Placental epithelial cell (primary cell): ENCODE measurements at places on chromosomes 1 and 21. TPM values are rescaled to one million over a fixed set of nuclear protein-coding genes. Genes with fewer than 3 reads are reported as not detected.

The TRIM46 gene
- total RNA-seq, result 1.5 and 1.6 TPM in 2 replicates

The DIO1 gene
- total RNA-seq, result not detected in 2 replicates

The FLG2 gene
- total RNA-seq, result under 0.01 TPM in 1 of 2 replicates, not detected in the other

The TEDDM1 gene
- not detected in 2 replicates for total RNA-seq

The FBXO2 gene
- 41.8 and 135 TPM in 2 replicates for total RNA-seq

The GJA8 gene
- total RNA-seq, result not detected in 2 replicates

The BACE2 gene
- total RNA-seq, result 21.6 and 22.0 TPM in 2 replicates

The S100A2 gene
- 5.2 and 8.2 TPM in 2 replicates for total RNA-seq

The RIPK4 gene
- total RNA-seq, result 9.2 and 11.0 TPM in 2 replicates

The SELENBP1 gene
- 2.0 and 5.9 TPM in 2 replicates for total RNA-seq

The ADPRS gene
- total RNA-seq, result 13.0 and 24.6 TPM in 2 replicates

The ESRRG gene
- 0.39 and 1.3 TPM in 2 replicates for total RNA-seq
